NCI-H1694 (cell line): ENCODE measurements at places on chromosomes 6 and 20.

GRCh38 chr6:3026791-3027626 lies 27.3 kb downstream of the NQO2 start:
- no peak for DNase-seq

GRCh38 chr6:142821860-142822259 lies 123.1 kb downstream of the HIVEP2 start:
- DNase-seq, result no peak

GRCh38 chr6:52929321-52930164 lies 20.0 kb upstream of the GSTA3 start:
- no peak for DNase-seq

DNA sequence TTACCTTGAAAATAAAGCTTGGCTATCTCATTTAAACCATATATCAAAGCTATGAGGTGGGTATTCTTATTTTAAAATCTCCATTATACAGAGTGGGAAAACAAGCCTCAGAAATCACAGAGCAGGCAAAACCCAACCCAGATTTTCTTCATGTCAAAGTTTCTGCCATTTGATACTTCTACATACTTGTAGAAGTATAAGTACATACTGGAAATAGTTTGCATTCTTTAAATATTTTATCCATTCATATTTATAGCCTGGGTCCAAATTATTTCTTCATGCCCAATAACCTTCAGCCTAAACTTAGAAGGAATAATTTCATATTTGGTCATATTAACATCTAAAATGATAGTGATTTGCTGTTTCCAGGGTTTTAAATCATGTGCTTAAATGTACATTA lies 61.8 kb downstream of the MLIP start:
- no peak for DNase-seq

GRCh38 chr6:157238346-157238745 lies 85.0 kb downstream of the TMEM242 start:
- DNase-seq, result no peak

- DNase-seq, result no peak
Observed at GRCh38 chr20:57384953-57385761, 6.0 kb upstream of the RBM38 start.

DNA sequence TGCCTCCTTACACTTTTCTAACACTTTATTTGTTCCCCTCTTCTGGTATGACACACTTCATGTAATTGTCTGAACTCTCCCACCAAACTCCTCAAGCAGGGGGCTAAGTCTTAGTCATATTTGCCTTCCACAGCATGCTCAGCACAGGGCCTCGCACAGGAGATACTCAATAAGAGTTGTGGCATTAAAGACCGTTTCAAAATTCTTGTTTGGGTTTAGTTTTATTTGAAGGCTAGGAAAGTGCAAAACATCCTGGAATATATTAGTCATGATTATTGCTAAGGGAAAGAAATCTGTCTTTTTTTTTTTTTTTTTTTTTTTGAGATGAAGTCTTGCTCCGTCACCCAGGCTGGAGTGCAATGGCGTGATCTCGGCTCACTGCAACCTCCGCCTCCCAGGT lies 137.6 kb upstream of the ECI2 start:
- no peak for DNase-seq

- DNase-seq, result no peak
Observed at GRCh38 chr6:21885532-21886114, 292.1 kb downstream of the SOX4 start.

- no peak for DNase-seq
Observed at GRCh38 chr6:108395297-108395696, 100.4 kb downstream of the AFG1L start.

GRCh38 chr20:57663241-57663640 lies 43.0 kb upstream of the ZBP1 start:
- DNase-seq, result no peak

DNA sequence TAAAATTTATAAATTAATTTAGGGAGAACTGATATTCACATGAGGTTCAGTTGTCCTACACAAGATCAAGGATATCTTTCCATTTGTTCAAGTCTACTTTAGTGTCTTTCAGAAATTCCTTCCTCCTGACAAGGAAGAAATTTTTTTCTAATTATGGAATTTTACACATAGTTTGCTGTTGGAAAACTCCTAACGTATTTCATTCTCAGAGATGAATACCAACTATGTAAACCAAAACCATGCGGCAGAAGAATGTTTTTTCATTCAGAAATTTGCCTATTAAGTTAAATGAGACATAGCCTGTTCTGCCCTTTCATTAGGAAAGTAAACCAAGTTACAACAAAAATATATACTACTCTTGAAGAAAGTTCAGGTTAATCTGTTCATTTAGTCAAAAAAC lies 111.2 kb upstream of the PRDM1 start:
- no peak for DNase-seq

DNA sequence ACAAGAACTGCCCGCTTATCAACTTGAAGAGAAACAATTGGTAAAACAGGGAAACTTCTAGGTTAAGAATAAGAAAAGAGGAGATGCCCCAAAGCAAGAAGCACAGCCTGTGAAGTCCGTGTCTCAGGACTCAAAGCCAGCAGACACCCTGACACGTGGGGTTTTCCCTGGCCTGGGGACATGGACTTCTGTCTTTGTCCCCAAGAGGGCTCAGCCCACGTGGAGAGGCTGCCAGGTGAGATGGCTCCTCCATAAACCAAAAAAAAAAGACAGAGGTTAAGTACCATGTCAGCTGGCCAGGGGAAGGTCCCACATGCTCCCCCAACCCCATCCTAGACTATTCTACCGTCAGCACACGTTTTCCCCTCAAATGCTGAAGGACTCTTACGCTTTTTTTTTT lies 9.9 kb downstream of the SERPINB6 start:
- no peak for DNase-seq

- no peak for DNase-seq
Observed at GRCh38 chr6:31405996-31406395, 2.6 kb downstream of the MICA start.

DNA sequence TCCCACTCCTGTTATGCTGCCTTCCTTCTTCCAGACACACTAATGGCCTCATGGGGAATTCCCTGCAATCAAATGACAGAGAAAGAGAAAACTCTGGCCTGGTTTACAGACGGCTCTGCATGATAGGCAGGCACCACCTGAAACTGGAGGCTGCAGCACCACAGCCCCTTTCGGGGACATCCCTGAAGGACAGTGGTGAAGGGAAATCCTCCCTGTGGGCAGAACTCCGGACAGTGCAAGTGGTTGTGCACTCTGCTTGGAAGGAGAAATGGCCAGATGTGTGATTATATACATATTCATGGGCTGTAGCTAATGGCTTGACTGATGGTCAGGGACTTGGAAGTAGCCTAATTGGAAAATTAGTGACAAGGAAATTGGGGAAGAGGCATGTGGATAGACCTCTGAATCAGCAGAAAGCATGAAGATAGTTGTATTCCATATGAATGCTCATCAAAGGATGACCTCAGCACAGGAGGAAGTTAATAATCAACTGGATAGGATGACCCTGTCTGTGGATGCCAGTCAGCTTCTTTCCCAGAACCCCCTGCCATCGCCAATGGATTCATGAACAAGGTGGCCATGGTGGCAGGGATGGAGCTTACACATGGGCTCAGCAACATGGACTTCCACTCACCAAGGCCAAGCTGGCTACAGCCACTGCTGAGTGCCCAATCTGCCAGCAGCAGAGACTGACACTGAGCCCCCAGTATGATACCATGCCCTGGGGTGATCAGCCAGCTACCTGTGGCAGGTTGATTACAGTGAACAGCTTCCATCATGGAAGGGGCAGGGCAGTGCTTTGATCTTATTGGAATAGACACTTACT lies 44.5 kb upstream of the VSX1 start:
- DNase-seq, result no peak

- DNase-seq, result no peak
Observed at GRCh38 chr20:44651684-44652423, at the start of gene ADA. ADA (minus strand) TSS chr20:44651699; CDS start chr20:44651607, 92 bp downstream.

GRCh38 chr20:34979366-34980153 lies 23.9 kb downstream of the MYH7B start:
- no peak for DNase-seq

DNA sequence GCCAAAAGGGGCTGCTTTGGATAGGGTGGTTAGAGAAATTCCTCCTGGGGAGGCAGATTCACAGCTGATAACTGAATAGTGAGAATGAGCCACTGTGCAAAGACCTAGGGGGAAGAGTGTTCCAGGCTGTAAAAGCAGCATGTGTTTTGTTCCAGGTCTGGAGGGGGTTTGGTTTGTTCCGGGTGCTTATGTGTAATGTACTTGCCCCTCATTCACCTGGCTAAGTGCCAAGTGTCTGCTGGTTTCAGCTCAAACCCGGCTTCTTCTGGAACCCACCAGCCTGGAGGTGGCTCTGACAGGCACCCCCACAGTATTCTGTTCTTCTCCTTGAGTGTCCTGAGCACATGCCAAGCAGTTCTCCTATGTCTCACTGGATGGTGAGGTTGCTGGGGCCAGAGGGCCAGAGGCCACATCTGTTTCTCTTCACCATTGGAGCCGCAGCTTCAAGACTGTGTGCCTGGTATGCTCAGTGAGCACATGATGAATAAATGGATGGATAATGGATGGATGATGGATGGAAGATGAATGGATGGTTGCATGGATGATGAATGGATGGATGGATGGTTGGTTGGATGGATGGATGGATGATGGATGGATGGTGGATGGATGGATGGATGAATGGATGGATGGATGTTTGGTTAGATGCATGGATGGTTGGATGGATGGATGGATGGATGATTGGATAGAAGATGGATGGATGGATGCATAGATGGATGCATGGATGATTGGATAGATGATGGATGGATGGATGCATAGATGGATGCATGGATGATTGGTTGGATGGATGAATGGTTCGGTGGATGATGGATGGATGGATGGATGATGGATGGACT lies 227.6 kb downstream of the BMP7 start:
- no peak for DNase-seq

DNA sequence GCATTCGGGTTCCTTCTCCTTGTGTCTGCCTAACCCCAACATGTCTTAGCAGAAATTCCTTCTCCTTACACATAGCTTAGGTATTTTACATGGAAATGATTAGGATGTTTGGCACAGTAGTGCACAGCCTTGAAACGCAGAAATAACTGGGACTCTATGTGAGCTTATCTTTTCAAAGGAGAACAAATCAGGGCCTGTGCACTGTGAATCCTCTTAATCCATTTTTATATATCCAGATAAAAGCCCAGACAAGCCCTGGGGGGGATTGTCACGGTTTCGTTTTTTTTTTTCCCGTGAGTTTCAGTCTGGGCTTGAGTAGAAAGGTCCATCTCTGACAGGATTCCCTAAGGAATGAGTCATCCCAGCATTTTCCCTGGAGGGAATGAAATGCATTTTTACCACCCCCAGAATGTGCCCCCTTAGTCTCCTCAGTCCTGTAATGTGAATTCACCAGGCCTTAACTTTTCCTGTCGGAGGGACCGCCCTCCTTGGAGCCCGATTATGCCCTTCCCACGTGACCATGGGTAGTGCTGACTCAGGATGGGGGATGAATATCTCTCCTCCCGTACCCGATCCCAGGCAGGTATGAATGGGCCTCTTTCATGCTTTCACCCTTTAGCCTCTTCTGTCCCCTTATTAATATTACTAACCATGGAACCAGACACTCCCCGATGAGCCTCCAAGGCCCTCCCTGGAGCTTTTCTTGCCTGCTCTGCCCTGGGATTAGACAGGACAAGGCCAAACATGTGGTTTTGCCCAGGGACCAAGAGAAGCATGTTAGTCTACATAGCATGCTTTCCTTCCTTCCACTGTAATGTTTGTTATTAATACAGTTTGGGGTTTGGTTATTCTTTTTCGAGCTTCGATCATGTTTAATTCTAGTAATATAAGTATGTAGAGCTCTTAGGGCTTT lies 23.9 kb upstream of the NAA20 start:
- no peak for DNase-seq

DNA sequence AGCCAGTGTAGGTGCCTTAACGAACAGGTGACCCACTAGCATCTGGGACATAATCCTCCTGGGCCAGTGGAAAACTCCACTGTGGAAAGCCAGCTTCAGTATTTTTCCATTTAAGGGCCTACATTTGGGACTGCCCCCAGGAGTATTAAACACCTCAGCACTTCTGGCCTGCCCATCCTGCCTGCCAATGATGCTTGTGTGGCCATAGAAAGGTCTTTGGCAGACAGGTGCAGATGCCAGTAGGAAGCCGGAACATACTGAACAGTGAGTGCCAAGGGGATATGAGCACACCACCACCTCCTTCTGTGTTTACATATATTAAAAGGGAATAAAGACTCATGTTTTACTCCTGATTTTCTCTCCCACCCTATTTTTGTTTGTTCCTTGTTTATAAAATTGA lies 19.9 kb downstream of the MCM8 start:
- no peak for DNase-seq

- DNase-seq, result no peak
Observed at GRCh38 chr20:62897666-62898065, 28.6 kb downstream of the DIDO1 start.

DNA sequence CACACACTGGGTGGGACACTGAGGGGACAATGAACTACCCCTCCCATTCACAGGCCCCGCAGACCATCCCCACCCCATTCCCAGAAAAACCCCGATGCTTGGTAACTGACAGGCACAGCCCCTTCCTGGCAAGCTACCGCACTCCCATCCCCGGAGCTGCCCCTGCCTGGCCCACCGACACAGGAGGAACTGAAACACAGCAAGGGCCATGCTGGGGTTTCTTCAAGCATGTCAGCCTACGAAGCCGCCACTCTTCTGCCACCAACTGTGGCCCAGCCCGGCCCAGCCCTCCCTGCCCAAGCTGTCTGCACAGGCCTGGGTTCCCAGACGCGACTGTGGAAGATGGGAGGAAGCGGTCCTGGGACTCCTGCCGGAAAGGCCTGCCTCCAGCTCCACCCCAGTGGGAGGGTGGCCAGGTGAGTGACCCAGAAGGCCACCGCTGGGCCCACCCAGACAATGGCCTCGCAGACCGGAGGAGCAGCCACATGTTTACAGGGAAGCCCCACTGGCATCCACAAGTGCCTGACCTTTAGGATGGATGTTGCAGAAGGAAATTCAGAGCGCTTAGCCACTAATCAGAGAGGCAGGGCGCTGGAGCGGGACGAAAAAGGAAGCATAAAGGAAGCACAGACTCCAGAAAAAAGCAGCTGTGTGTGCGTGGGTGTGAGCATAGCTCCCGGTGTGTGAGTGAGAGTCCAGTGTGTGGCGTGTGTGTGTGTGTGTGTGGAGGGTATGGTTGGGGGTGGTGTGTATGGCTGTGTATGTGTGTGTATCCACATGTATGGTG lies 91.6 kb downstream of the PRND start:
- DNase-seq, result no peak

DNA sequence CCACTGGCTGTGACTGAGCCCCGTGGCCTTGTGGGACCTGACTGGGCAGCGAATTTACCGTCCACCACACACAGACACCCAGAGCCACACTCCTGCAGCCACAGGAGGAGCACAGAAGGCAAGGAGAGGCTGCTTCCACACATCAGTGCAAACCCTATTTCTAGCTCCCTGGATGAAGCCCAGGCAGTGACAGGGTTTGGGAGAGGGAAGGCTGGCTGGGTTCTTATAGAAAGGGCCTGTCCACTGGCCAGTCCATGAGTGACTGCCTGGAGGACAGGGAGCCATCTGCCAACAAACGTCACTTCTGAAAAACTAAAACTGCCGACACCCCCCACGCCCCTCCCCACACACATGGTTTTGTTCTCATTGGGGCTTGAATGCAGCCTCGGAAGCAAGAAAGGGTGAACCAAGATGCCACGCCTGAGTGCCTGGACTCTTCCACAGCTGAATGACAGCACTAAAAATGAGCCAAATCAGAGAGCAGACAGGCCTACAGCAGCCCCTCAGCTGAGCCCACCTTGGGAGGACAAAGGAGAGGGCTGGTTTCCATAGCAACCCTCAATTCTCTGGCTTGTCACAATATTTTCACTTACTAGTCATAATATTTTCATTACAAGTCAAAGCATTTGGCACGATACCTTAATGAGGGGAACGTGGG lies 38.4 kb downstream of the RRBP1 start:
- no peak for DNase-seq
